Stimulated activated memory B cell treated with anti-CD40 and anti-IgM and Interleukin-4, amounts not matched to agents 10 μg/mL and 1 μg/mL and 100 μg/mL, for 72 hours (primary cell): ENCODE measurements at places on chromosomes 6 and 20.

DNA sequence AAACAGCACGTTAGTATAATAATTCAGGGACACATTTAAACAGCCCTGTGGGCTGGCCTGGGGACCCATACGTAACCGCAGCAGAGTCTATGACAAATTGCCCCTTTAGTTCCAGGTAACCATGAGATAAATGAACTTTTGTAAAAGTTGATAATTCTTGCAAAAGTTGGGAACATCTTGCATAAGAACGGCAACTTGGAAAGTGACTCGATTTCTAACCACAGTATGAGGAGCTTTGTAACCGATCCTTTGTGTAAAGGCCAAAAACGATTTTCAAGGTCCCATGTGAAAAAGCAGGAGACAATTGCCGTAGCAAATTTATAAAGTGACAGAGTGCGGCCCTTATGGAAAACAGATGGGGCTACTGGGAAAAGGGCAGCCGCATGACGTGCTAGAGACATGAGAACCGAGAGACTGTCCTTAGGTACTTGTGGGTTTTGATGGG, 81.6 kb downstream of the PSMG4 start:
- no peak for ATAC-seq
- H3K27me3 ChIP-seq = peaks cover 20% of the 10 kb centered on the region
- H3K27ac ChIP-seq = no peak overlapping the region
- H3K4me1 ChIP-seq = peaks cover 20% of the 10 kb centered on the region
- H3K36me3 ChIP-seq = no peaks in the 10 kb centered on the region

DNA sequence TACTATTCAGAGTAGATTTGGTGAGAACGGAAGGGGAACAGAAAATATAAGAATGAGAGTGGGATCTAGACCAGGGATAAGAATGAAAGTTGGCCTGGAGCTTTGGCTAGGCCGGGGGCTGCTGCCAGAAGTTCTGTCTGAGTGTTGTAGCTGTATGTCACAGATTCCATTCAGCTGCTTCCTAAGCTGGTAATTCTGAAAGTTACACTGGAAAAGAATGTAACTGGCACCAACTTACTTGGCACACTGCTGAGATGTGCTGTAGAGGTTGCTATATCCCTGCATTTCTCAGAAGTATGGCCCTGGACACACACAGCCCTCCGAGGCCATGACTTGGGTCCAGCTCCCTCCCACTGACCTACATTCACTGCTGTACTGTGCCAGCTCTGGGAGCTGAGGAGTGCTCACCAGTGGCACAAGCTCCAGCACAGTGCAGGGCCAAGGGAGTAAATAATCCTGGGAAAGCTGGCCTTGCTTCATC, 25.8 kb upstream of the TMEM217 start:
- H3K4me3 ChIP-seq = no peak overlapping the region
- peak overlapping the region; percentile 47 for H3K27ac ChIP-seq
- H3K4me1 ChIP-seq = peaks cover 28% of the 10 kb centered on the region
- peaks cover 76% of the 10 kb centered on the region for H3K36me3 ChIP-seq

DNA sequence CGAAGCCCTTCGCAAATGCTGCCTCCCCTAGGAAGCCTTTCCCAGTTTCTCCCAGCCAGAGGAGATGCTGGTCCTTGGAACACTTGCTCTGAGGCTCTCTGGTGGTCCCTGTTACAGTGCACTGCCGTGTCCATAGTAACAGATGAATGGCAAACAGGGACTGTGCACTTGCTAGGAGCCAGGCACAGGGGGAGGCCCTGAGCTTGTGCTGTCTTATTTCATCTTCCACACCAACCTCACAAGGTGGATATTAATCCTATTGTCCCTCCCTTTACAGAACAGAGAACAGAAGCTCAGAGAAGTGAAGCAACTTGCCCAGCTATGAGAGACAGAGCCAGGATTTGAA, 19.0 kb downstream of the SRC start:
- H3K36me3 ChIP-seq = peaks cover 53% of the 10 kb centered on the region
- H3K4me3 ChIP-seq = no peak overlapping the region
- no peaks in the 10 kb centered on the region for H3K27me3 ChIP-seq
- peaks cover 79% of the 10 kb centered on the region for H3K4me1 ChIP-seq
- ATAC-seq = no peak
- peak overlapping the region; percentile 53 for H3K27ac ChIP-seq

GRCh38 chr6:129996387-129996786, 22.0 kb upstream of the L3MBTL3 start:
- H3K36me3 ChIP-seq = no peaks in the 10 kb centered on the region
- no peak overlapping the region for H3K4me3 ChIP-seq
- H3K27me3 ChIP-seq = no peaks in the 10 kb centered on the region
- ATAC-seq = no peak

DNA sequence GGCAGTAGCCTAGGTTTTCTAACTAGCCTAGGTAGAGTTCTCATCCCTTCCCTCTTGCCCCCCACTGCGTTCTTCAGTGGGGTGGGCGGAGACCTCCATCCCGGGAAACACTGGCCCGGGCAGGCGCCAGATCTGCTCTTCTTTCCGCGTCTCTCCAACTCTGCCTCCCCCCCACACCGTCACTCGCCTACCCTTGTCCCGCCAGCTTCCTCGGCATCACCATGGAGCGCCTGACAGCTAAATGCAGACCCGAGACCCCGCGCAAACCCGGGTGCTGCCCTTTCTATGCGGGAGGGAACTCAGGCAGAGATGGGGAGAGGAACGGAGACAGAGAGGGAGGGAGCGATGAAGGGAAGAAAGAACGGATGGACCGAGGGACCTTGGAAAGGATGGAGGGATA, 1494.8 kb upstream of the DEFB115 start:
- H3K4me1 ChIP-seq = peaks cover 7% of the 10 kb centered on the region
- no peak for ATAC-seq
- no peak overlapping the region for H3K27ac ChIP-seq
- no peaks in the 10 kb centered on the region for H3K36me3 ChIP-seq

DNA sequence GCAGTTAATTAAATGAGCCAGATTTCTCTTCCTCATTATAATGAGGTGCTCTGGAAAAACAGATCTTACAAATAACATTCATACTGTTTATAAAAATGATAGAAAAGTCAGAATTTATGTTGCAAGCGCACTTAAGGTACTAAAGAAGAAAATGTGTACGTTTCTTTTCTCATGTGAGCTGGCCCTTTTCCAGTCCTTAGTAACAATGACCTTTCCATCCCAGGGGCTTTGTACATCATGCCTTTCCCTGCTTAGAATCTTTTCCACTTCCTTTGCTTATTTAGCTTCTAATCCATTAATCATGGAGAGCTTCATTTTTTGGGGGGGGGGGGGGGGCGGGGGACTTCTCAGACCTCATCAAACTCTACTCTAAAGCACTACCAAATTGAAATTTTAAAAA, 4.8 kb downstream of the FBXO5 start:
- H3K27ac ChIP-seq = no peak overlapping the region
- peaks cover 50% of the 10 kb centered on the region for H3K36me3 ChIP-seq
- H3K4me1 ChIP-seq = peaks cover 41% of the 10 kb centered on the region
- H3K4me3 ChIP-seq = no peak overlapping the region
- no peaks in the 10 kb centered on the region for H3K27me3 ChIP-seq

DNA sequence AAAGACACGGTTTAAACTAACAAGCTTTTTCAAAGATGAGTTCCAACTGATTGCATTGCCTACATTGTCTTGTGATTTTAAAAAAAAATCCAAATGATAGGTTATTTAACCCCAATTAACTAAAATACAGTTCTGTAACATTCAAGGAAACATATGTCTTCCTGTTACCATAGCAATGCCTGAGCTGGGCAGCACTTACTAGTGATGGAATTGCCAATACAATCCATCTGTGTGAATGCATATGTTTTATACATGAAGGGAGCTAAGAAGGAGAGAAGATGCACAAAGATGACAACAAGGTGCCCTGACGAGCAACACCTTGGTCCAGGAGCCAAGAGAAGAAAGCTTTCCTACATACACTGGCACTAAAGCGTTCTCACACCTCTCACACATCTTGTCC, 68.7 kb downstream of the POPDC3 start:
- H3K36me3 ChIP-seq = no peaks in the 10 kb centered on the region
- ATAC-seq = no peak
- peaks cover 3% of the 10 kb centered on the region for H3K27me3 ChIP-seq
- H3K4me3 ChIP-seq = no peak overlapping the region
- no peak overlapping the region for H3K27ac ChIP-seq

GRCh38 chr6:44327760-44328159, 14.6 kb upstream of the AARS2 start:
- H3K27ac ChIP-seq = no peak overlapping the region
- H3K4me1 ChIP-seq = no peaks in the 10 kb centered on the region
- H3K4me3 ChIP-seq = no peak overlapping the region
- H3K36me3 ChIP-seq = no peaks in the 10 kb centered on the region
- H3K27me3 ChIP-seq = peaks cover 39% of the 10 kb centered on the region
